ENCODE measurements at places on chromosomes 12 and 14.

DNA sequence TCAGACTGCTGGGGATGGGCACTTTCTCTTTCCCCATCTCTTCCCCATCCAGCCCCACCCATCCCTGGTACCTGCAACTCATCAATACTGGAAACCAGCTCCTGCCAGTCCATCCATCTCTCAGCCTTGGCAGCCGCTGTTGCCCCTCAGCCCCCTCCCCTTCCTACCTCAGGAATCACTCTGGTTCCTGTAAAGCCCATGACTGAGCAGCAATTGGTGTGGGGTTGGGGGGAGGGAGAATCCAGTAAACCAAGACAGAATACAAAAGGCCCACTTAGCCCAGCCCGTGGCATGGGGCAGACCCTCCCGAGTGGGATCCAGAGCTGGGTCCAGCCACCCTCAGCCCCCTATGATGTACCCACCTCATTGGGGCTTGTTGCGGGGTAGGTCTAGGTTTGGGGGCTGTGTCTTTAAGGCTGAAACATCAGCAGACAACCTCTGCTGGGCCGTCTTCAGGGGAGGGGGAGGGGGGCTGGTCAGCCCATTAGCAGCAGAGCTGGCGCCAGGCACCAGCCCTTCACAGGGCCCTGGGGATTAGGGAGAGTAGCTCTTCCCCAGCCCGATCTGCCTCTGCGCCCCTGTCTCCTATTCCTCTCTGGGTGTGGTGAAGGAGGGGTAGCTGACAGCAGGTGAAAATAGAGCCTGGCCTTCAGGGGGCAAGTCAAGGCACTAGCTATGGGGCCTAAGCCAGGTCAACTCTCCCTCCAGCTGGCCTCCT, 702 bp upstream of the PRPH start:
- DNase-seq: no peak

DNA sequence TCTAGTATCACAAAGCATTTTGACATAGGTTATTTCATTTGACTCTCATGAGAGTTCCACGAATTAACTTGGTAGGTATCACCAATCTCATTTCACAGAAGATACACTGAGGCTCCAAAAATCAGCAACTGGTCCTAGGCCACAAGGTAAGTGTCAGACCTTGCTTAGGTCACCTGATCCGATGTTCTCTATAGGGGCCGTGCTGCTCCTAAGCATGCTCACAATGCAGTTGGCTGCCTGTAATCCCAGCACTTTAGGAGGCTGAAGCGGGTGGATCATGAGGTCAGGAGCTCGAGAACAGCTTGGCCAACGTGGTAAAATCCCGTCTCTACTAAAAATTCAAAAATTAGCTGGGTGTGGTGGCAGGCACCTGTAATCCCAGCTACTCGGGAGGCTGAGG, 78.7 kb upstream of the FOXN3 start:
- no peak for DNase-seq

DNA sequence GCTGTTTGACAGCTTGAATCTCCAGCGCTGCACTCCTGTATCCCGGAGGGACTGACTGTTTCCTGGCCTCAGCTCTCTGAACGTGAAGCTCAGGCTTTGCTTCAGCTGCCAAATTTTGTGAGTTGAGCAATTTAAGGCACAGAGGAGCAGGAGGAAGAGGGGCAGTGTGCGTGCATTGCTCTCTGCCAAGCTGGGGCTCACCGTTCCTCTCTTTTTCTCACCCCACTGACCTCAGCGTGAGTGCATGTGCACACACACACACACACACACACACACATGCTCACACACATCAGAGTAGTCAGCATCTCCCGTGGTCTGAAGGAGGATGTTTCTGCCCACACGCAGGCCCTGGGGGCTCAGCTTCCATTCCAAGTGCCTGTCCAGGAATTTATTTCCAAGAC, 27.8 kb upstream of the BDKRB2 start:
- no peak for DNase-seq

DNA sequence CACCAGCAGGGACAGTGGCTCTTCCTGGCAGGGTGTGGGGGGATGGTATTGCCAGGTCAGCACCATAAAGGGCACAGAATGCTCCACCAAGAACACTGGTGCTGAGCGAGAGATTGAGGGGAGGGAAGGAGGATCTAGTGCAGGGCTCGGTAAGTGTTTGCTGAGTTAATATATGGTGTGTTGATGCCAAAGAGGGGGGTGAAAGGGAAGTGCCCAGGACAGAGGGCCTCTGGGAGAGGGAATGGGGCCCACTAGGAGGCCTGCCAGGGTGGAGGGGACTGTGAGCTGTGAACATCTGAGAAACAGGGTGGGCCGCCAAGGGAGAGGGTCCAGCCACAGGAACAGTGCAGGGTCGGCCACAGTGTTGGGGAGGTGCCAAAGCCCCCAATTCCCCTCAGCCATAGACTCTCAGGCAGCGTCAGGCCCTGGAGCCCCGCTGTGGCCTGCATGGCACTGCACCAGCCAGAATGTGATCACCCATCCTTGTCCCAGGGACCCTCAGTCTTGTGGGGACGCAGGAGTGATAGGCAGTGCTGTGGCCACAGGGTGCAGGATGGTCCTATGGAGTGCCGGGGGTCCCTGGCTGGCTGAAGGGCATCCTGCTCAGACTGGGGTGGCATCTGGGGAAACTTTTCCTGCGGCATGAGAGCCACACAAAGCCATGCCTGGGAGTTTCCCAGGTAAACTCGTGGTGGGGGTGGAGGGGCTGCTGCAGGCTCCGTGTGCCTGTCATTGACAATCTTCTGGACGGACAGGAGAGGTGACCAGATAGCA, 11.9 kb downstream of the RIN3 start:
- no peak for DNase-seq

DNA sequence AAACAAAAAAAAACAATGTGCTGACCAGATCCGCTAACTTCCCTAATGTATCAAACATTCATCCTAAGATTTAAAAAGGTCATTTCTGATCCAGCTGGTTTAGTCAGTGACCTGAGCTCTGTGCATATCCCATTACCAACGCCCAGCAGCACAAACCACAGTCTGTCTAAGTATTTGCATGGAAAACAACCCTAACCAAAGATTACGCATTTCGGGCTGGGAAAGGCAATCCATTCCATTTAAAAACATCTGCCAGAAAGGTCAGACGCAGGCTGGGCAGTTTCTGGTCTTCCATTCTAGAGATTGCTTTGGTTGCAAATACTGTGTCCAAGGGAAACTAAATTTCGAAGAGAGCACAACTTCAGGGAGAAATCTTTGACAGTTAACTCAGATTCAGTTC, 234.9 kb downstream of the FLRT2 start:
- DNase-seq: no peak

DNA sequence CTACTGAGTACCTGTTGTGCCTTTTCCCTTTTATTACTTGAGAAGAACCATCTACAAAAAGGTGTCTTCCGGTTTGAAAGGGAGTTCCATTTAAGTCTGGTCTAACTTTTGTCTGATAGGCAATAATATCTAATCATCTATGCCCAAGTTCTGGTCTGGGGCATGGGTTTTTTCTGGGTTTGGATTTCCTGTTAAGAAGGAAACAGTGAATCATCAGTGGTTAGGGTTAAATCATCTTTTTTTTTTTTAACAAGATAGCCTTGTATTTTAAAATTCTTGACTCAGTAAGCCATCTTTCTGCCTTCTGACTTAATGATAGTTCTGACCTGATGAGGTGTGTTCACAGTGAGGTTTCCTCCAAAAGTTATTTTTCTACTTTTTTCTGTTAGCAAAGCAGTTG, 29.3 kb upstream of the CPNE8 start:
- DNase-seq: no peak

DNA sequence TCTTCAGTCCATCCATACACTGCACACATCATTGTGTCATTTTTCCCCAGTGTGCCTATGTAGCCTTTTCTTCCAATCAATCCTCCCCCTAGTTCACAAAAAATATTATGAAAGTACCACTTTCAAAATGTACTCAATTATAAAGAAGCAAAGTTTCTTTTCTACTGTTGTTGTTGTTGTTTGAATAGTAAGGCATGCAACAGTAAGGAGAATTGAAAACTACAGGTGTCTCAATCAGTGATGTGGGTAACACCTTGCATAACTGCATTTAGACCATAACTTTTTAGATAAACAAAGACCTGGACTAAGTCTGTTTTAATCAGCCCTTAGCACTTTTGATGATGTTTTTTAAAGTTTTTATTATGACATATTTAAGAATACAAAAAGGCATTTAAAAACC, 104.4 kb downstream of the EML5 start:
- no peak for DNase-seq

- DNase-seq: no peak
Observed at GRCh38 chr12:115176741-115177400, 492.9 kb upstream of the TBX3 start.

- DNase-seq: no peak
Observed at GRCh38 chr12:104686196-104686595, 229.4 kb downstream of the CHST11 start.
